Activated CD4-positive, CD25-positive, alpha-beta regulatory T cell treated with anti-CD3 and anti-CD28 coated beads, Interleukin-2, amount 50 U/mL, for 72 hours (primary cell): ENCODE measurements at places on chromosomes 4 and X.

DNA sequence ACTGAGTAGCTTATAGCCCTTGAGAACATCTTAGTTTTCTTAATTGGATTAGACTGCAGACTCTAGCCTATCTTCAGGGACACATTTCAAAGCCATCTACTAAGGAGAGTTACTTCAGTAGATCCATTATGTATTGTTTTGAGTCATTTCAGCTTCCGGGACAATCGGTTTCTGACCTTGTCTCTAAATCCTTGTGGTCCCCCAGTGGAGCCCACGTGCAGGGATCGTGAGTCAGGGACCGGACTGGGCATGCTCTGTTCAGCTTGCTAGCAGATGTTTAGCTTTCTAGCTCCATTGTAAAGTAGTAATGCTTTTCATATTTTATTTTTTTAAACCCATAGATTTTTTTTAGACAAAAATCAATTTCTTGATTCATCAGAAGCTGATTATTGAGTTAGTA, 211.9 kb upstream of the PRPS2 start:
- DNase-seq = no peak

DNA sequence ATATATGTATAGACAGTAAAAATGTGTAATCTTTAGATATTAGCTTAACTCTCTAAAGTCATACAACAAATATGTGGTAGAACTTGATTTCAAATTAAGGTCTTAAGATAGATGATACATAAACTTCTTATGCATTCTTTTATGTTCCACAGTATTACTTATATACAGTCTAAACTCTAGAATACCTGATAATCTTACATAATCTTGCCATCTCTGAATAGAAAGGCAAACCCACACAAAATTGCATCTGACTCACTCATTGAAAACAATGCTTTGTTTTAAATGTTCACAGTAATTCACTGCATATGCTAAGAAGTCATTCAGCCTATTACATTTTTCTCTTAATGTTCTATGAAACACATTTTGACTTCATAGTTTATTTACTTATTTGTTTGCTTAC, 10.1 kb downstream of the SULT1B1 start:
- no peak for DNase-seq

DNA sequence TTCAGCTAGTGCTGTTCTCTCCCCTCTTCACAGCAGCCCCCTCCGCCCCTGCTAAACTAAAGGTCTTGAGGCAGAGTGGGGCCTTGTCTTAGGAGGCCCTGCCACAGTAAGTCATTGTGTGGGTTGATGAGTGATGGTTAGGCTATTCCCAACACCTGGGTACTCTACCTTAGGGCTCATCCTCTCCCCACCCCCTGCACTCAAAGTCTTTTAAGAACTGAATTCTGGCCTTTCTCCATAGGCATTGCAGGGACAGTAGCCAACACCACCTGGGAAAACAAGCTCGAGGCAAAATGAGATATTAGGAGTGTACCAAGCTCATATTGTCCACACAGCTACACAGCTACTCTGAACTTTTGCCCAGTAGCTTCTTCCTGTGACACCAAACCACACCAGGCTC, 42.5 kb downstream of the RAB40AL start:
- DNase-seq = no peak

DNA sequence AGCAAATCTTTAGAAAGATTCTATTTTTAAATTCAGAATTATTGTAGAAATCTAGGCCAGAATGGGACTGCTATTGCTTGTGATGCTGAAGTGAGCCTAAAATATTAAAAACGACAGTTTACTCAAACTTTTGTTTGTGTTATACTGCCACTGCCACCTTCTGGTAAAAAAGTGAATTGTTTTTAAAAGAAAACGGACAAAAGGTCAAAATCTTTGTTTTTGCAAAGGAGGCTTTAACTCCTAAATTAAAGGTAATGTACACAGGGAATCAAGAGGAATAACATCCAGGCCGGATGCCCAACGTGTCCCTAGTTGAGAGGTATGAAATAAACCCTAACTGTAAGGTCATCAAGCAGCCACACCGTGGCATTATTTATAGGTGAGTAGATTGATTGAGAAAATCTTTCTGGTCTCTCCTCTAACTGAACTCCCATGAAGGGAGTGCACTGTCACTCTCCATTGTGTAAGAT, 338.3 kb upstream of the GALNT7 start:
- DNase-seq = no peak

- DNase-seq = no peak
Observed at GRCh38 chr4:114264877-114265291, 285.4 kb upstream of the ARSJ start.

DNA sequence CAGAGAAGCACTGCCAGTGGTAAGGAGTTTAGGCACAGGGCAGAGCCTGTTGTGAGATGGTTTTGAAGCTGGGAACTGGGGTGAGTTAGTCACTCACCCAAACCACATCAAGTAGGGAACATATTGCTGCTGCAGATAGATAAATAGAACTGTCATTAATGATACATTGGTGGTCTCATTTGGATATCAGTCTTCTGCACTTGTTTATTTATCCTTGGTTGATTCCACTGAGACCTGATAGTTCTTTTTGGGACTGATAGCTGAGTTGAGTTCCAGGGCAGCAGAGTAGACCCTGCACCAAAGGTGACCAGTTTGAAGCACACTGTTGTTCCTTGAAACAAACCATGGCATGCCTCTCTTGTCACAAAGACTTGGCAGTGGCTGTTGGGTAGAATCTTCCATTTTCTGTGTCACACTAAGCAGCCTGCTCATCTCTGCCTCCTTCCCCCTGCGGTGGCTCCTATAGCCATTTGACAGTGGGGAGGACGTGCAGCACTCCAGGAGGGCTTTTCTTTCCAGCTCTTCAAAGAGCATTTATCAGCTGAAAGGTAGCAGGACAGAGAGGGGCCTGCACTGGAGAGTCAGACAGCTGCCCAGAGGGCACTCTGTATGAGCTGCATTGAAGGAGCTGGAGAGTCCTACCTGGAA, 59.7 kb upstream of the TMEM164 start:
- DNase-seq = no peak

- no peak for DNase-seq
Observed at GRCh38 chr4:124389591-124389990, 322.9 kb downstream of the ANKRD50 start.

GRCh38 chr4:146639506-146639932, 826 bp downstream of the POU4F2 start:
- DNase-seq = no peak

DNA sequence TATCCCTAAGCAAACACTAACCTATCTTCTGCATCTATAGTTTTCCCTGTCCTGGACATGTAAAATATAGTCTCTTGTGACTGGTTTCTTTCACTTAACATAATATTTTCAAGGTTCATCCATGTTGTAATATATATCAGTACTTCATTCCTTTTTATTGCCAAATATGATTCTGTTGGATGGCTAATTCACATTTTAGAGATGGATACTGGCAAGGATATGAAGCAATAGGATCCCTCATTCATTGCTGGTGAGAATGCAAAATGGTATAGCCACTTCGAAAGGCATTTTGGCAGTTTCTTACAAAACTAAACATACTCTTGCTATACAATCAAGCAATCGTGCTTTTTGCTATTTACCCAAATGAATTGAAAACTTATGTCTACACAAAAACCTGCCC, 6.7 kb downstream of the TCEAL9 start:
- DNase-seq = no peak

DNA sequence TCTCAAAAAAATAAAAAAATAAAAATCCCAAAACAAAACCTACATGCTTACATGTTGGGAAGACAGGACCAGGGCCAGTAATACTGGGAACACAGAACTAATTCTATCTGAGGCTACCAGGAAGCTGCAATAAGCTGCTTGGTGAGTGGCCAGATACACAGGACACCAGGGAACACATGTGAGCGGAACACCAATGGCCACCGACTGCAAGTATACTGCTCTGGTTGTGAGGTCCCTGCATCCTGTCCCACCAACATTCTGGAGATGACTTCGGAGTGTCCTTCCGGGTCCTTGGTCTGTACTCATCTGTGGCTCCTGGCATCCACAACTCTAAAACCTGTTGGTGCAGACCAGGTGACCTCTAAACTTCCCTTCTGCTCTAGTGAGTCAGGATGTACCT, 2.7 kb downstream of the TNIP2 start:
- no peak for DNase-seq

DNA sequence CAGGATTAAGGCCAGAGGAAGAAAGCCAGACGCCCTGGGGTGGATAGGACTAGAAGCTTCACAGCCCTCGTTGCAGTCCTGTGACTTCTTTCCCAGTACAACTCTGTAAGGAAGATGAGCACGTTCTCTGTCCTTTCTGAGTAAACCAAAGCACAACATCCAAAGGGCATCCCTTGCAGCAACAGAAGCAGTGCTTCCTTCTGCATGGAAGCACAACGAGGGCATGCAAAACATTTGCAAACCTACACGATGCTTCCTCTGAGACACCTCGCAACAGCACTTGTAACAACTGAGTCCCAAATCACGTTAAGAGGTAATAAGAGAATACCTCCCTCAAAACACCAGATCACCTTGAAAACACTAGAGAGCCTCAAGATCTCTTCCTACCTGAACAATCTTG, 335.7 kb upstream of the RASGEF1B start:
- DNase-seq = no peak

DNA sequence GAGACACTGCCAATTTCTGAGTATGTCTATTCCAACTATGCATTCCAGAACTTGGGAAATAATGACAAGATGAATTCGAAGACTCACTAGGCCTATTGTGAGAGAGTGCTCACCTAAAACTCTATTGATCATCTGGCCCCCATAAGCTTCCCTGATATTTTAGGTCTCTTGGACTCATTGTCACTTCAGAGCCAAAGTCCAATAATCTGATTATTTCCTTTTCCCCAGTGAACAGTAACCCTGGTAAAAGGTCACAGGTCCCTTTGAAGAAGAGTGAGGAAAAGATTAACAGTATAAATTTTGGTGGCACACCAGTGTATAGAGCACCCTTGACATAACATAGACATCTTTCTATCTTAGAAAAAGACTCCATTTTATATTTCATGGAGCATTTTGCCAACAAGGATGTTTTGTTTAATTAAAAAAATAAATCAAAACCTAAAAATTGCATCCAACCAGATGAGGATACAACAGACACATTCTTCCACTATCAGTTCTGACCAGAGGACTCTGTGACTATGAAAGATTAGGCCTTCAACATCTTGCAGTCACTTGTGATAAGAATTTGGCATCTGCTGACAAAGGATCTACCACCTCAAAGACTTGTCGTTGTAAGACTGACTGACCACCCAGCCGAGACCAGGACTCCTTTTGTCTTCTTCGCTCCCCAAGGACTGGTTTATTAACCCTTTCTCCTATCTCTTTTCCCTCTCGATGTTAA, 191.9 kb downstream of the MAB21L2 start:
- DNase-seq = no peak

GRCh38 chr4:139550724-139551429, 5.1 kb downstream of the SETD7 start:
- no peak for DNase-seq

DNA sequence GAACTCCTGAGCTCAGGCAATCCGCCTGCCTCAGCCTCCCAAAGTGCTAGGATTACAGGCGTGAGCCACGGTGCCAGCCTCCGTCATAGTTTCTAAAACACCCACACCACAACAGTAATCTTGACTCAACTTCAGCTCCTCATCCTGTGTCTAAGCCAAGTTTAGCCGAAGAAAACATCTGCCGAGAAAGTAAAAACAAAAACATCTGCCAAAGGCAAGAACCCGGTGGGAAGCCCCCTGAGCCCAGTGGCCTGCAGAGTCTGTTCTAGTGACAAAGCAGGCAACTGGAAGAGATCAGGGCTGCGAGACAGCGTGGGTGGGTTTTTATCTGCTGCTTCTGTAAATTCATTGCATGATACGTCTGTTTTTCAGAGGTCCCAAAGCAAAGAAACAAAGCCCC, 26.6 kb upstream of the CD99 start:
- DNase-seq = no peak

- DNase-seq = no peak
Observed at GRCh38 chrX:2348211-2348610, 152.6 kb downstream of the DHRSX start.

- DNase-seq = no peak
Observed at GRCh38 chrX:37745835-37746217, 34.0 kb upstream of the CYBB start.

GRCh38 chr4:128517739-128518510, 230.3 kb upstream of the PGRMC2 start:
- DNase-seq = no peak

GRCh38 chr4:169332583-169332982, 61.8 kb upstream of the SH3RF1 start:
- no peak for DNase-seq

GRCh38 chrX:153635388-153635787, 11.6 kb upstream of the DUSP9 start:
- no peak for DNase-seq

DNA sequence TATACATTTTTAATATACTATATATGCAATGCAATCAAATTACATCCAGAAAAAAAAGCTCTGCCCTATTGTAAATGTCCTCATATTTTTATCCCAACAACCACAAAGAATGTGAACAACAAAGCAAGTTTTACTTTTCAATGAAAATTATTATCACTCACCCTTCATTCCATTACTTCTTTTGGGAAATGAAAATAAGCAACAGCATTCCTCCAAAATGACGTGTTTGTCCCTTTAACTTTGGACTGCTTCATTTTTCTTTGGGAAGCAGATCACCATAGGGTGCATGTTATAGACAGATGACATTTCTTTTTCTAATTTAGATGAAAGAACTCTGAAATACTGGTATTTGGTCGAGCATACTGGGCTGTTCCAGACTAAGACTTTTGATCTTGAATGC, 667.1 kb upstream of the BOD1L1 start:
- no peak for DNase-seq
